ENCODE measurements at places on chromosomes 11 and 22.

DNA sequence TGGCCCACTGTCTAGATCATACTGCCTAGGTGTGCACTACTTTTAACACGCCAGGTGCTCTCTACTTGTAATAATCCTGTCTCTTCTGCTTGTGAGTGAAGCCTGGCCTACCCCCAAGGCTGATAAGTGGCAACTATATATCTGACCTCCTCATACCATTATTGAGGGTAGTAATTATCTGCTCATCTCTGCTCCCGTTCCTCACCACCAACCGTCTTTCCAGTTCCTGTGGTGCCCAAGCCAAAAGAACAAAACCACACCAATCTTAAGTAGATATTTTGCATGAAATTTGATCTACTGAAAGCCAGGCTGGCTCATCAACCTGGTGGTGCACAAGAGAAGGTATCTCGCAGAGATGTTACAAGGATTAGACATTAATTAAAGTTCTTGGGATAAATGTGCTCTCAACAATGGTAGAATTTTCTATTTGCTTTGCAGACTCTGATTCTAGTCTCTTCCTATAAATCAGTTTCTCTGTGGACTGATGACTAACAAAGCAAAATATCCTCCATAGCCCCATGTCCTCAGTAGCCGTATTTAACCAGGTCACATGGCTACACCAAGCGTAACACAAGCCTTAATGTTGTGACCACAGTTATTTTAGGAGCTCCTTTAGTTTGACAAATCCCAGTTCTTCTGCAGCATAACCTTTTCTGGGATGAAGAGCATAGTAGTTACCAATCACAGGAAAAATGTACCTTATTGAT lies 267.2 kb downstream of the NTM start:
- DNase-seq = no peak

DNA sequence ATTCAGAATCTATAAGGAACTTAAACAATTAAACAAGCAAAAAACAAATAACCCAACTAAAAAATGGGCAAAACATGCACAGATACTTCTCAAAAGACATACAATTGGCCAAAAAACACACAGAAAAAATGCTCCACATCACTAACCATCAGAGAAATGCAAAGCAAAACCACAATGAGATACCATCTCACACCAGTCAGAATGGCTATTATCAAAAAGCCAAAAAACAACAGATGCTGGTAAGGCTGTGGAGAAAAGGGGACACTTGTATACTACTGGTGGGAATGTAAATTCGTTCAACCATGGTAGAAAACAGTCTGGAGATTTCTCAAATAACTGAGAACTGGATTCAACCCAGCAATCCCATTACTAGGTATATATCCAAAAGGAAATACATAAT lies 24.8 kb downstream of the ENTHD1 start:
- DNase-seq = no peak

GRCh38 chr11:43316451-43316850 lies 4.7 kb downstream of the API5 start:
- DNase-seq = peak; percentile 29

- DNase-seq = no peak
Observed at GRCh38 chr11:2739531-2740274, 39.9 kb upstream of the KCNQ1OT1 start.

DNA sequence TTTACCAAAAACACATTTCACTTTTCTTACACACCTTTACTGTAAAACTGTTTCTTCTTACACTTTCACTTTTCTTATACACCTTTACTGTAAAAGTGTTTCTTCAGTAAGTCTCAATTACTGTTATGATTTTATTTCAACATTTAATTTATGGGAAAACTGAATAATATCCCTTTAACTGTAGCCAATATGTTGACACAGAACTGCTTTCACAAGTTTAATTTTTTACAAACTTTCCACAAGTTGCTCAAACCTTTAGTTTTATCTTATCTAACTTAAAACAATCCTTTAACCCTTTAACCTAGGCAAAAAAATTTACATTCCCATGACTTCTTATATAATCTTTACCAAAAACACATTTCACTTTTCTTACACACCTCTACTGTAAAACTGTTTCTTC lies 63.3 kb upstream of the OR5AN1 start:
- DNase-seq = no peak

DNA sequence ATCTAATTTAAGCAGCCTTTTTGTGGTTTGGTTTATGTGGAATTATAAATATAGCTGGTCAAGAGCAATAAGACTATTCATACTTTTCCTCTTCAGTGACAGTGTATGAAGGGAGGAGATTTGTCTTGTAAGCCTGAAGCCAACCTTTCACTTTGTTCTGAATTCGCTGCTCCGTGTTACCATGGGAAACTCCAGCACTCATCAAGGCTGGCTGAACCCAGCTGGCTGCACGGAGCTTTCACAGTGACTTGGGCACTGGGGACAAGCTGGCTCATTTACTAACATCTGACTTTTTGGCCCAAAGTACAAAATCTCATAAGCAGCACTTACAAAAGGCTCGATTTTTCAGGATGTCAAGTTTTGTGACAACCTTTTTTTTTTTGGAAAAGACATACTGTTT lies 120.4 kb upstream of the GRIA4 start:
- no peak for DNase-seq

- peak; percentile 97 for DNase-seq
Observed at GRCh38 chr11:118997627-118998387, at the start of gene CENATAC. CENATAC (plus strand) TSS chr11:118998138; CDS start chr11:118998198, 60 bp downstream.

GRCh38 chr11:62705413-62705812 lies 1.8 kb downstream of the BSCL2 start:
- no peak for DNase-seq

All from activated T-cell treated with anti-CD3 and anti-CD28 coated beads for 48 hours (primary cell).